ENCODE measurements at places on chromosomes 12 and 14. TPM values are rescaled to one million over a fixed set of nuclear protein-coding genes. Genes with fewer than 3 reads are reported as not detected.

- H3K27ac ChIP-seq, result no peak overlapping the region
- H3K4me3 ChIP-seq, result no peak overlapping the region
- no peaks in the 10 kb centered on the region for H3K4me1 ChIP-seq
- no peaks in the 10 kb centered on the region for H3K27me3 ChIP-seq
Observed at GRCh38 chr12:128033473-128033872, 233.5 kb upstream of the TMEM132C start.

The IAPP gene
- not detected for total RNA-seq

DNA sequence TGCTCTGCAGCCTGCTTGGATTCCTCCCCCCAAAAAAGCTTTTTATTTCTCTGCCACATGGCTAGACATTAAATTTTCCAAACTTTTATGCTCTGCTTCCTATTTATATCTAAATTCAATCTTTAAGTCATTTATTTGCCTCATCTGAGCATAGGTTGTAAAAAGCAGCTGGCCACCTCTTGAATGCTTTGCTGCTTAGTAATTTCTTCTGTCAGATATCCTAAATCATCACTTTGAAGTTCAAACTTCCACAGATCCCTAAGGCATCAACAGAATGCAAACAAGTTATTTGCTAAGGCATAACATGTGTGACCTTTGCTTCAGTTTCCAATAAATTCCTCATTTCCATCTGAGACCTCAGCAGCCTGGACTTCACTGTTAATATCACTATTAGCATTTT lies 209.6 kb downstream of the FSCB start:
- no peaks in the 10 kb centered on the region for H3K36me3 ChIP-seq
- H3K4me1 ChIP-seq, result no peaks in the 10 kb centered on the region
- H3K27ac ChIP-seq, result no peak overlapping the region
- DNase-seq, result no peak
- H3K27me3 ChIP-seq, result no peaks in the 10 kb centered on the region

DNA sequence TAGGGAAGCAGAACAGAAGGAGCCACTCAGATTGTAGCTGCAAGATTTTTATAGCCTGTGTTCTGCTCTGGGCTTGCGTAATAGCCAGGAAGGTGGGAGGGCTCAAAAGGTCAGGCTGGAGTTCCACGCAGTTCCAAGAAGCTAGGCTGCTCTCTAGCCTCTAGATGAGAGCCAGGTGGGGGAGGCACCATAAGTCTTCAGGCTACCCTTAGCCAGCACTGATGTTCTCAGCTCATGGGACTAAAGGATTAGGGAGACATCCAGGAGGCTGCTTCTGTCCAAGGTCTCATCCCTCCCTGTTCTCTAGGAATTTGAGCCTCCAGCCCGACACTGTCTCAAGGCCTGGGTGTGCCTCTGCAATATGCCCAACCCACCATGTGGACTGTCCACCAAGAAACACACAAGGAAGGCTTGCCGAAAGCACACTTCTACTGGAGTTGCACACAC lies 1.7 kb downstream of the LMBR1L start:
- H3K4me1 ChIP-seq, result peaks cover 18% of the 10 kb centered on the region
- H3K36me3 ChIP-seq, result peaks cover 13% of the 10 kb centered on the region

DNA sequence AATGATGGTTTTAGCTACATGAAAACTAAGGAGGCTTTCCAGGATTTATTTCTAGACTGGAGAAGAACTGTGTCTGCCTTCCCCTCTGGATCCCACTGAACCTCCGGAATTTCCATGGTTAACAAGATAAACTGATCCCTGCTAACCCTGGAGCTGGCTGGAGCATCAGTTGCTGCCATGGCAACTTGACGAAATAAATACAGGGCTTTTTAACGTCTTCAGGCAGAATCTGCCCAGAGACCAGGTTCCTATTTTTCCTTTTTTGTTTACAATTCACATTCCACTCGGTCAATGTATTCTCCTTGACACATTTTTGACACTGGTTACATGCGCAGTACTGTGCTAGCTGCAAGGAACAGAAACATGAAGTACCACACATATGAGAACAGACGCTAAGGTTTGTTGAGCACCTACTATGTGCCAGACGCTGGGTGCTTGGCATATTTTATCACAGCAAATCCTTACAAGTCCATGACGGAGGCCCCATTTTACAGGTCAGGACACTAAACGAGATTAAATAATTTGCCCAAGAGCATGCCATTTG lies 1.7 kb downstream of the C14orf132 start:
- no peak overlapping the region for H3K4me3 ChIP-seq
- peaks cover 17% of the 10 kb centered on the region for H3K4me1 ChIP-seq
- no peak overlapping the region for H3K27ac ChIP-seq
- H3K27me3 ChIP-seq, result peaks cover 13% of the 10 kb centered on the region
- no peaks in the 10 kb centered on the region for H3K36me3 ChIP-seq

DNA sequence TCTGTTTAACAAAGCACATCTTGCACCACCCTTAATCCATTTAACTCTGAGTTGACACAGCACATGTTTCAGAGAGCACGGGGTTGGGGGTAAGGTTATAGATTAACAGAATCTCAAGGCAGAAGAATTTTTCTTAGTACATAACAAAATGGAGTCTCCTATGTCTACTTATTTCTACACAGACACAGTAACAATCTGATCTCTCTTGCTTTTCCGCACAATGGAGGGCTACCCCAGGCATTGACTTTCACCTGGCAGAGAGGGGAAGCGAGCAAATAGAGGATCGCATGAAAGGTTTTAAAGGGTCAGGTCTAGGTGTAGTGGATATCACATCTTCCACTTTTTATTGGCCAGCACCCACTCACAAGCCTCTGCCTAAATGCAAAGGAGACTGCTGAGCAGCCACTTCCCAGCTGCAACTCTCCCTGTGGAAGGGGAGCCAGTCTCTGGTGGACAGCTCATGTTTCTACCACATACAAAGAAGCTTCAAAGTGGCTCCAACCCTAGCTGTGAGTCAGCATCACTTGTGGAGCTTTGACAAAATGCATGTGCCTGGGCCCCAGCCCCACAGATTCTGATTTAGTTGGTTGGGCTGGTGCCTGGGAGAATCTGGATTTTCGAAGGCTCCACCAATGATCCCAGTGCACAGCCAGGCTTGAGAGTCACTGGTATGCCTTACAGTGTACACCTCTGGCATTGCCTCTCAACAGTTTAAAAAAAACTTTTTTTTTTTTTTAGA lies 7.2 kb upstream of the FNTB start:
- 0 out of 2 replicates have a peak, but pooled peaks cover 2% of the 10 kb centered on the region for H3K27me3 ChIP-seq
- DNase-seq, result no peak
- H3K4me3 ChIP-seq, result no peak overlapping the region
- H3K36me3 ChIP-seq, result no peaks in the 10 kb centered on the region

The PYGL gene
- total RNA-seq, result 32.5 TPM

The KLRC1 gene
- not detected for total RNA-seq

DNA sequence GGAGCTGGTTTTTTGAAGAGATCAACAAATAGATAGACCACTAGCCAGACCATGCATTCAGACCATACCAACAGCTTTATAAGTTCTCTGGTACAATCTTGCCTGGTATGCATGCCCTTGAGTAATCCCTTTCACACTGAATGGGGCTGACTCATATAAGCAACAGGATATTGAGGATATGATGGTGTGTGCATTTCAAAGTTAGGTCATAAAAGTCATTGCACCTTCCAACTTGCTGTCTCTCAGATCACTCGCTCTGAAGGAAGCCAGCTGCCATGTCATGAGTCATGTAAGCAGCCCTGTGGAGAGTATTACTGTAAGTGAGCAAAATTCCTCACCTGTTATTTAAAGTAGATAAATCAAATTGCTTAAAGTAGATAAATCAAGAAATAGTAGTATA lies 45.0 kb upstream of the OR6J1 start:
- no peak overlapping the region for H3K27ac ChIP-seq
- H3K4me3 ChIP-seq, result no peak overlapping the region
- DNase-seq, result no peak
- H3K4me1 ChIP-seq, result peaks cover 15% of the 10 kb centered on the region
- H3K36me3 ChIP-seq, result no peaks in the 10 kb centered on the region

The MYBPC1 gene
- total RNA-seq, result not detected

The FAM90A1 gene
- not detected for total RNA-seq

The ADCY4 gene
- not detected for total RNA-seq

Measured in SJSA1 (cell line).